ENCODE measurements at places on chromosomes 11 and 22.

GRCh38 chr11:68106165-68106940 lies 14.8 kb downstream of the CHKA start:
- no peak for DNase-seq

DNA sequence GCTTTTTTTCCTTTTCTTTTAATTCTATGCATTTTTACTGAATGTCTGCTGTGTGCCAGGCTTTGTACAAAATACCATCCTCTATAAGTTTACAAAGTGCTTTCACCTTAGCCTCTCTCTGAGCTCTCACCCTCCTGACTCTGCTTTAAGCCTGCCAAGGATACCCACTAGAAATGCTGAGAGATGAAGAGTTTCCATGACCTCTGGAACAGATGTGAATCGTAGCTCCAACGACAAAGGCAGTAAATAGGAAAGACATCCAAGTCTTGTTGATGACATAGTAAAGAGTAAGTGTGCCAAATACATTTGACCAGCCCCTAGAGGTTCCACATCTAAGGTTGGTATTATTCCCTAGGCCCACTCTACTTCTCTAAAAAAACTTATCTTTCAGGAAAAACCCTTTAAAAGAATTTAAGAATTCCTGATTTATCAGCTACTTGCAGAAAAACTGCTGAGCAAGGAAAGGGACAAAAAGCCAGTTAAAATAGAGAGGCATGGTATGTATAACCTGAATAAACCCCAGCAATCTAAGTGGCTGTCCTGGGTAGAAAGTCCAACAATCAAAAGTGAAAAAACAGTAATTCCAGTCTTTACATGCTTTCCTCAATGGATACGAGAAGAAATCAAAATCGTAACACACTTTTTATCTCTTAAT lies 45.4 kb downstream of the GAB2 start:
- DNase-seq: no peak

- no peak for DNase-seq
Measured at GRCh38 chr11:118922745-118923627, 2.7 kb downstream of the BCL9L start.

DNA sequence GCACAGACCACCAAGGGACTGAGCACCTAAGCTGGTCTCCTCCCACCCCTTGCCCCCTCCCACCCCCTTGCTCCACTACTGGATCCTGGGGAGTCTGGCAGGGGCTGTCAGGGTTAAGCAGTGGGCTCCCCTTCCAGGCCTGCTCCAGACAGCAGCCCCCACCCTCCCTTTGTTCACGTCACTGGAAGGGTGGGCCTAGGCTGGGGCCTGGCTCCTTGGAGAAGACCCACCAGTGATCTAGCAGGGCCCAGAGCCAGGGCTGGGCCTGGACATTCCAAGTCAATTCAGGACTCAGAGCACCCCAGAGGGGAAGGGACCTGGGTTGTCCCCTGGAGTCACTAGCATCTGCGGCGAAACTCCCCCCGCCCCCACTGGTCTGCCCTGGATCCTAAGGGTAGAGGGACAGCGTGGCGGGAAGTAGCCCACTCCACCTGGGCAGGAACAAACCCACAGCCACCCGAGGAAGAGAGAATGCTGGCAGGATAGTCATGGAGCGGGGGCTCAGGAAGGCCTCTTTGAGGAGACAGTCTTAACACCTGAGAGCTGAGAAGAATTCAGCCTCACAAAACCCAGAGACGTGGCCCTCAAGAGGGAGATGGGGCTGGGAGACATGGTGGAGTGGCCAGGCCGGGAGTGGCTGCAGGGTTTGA lies 45.8 kb downstream of the IGLL1 start:
- DNase-seq: no peak

- no peak for DNase-seq
Measured at GRCh38 chr11:19576903-19577302, 135.7 kb upstream of the NAV2 start.

DNA sequence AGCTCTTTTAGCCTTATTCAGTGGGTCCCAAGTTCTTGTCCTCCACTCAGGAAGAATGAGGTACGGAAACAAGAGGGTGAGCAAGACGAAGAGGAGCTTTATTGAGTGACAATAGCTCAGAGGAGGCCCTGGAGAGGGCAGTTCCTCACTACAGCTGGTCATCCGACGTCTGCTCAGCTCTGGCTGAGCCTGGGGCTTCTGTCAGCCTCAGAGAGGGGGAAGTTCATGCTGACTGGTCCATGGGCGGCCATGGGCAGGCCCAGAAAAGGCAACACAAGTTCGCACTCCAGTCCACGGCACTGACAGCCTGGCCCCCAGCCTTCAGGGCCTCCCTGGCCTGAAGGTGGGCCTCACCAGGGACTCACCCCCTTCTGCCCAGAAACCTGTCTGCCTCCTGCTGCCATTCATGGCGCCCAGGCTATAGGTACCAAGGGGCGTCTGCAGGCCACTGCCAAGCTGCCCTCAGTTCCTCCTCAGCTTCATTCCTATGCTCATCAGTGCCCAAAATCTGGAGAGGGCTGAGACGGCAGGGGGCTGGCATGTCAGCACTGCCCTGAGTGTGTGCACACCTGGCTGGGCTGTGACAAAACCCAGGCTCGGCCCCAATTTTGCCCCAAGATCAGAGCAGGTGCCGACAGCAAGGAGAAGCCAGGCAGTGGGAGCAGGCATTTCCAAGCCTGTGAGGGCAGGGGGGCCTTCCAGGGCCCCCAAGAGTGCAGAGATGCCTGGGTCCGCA lies 21.7 kb upstream of the KIAA0930 start:
- DNase-seq: no peak

DNA sequence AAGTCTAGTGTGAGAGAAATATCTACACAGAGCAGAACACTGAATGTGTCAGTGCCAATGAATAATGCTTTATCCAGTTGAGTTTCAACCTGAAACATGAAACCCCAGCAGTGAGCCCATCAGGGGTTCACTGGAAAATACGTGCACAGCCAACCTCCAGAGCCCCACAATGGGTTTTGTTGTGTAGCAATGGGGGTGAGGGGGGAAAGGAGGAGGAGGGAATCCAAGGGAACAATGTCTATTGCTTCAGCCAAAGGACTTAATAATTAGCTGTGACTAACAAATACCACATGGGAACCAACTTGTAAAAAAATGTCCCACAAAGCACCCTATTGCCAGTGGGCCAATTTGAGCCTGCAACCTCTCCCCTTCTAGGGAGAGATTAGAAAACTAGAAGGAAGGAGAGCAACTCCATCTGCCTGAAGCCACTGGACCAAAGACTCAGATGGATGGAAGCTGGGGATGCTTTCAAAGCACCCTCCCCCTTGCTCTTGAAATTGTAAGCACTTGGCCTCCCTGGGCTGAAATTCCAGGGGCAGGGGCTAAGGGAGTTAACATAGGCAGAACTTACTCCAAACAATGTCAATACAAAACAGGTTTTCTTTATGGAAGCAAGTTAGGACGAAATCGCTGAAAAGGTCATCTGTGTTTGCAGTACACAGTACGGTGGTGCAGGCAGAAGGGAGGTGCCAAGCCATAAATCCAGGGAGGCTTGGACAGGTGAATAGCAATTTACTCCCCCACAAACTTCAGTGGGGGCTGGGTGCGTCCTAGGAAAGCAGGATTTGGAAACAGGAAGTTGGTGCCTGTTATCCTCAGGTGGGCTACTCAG lies 99.8 kb downstream of the ARL14EP start:
- DNase-seq: no peak

- no peak for DNase-seq
Measured at GRCh38 chr11:119774172-119774763, 45.3 kb upstream of the NECTIN1 start.

GRCh38 chr11:134751031-134751585 lies 339.1 kb upstream of the B3GAT1 start:
- DNase-seq: no peak

GRCh38 chr11:80024119-80024518 lies 583.3 kb upstream of the TENM4 start:
- DNase-seq: no peak
